ENCODE measurements at places on chromosomes 13 and 19.

- no peak for DNase-seq
These were observed 5.8 kb downstream of the KLF2 start for GRCh38 chr19:16330368-16330801.

GRCh38 chr19:18946918-18947317 lies 5.9 kb upstream of the HOMER3 start:
- no peak for DNase-seq

DNA sequence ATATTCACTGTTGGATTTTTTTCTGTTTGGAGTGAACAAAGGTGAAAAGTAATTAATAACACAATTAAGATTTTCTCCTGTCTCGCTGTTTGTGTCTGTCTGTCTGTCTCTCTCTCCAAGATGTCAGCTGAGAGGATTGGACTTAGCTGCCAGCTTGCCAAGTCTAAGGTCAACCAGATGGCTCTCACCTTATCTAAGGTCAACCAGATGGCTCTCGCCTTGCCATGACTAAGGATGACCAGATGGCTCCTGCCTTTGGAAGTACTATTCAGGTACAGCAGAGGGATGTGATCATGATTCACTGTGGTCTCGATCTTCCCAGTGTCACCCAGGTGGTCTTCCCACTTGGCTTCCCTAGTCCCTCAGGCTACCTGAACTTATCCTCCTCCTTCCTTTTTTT lies 1436.4 kb downstream of the UQCRFS1 start:
- DNase-seq = no peak

DNA sequence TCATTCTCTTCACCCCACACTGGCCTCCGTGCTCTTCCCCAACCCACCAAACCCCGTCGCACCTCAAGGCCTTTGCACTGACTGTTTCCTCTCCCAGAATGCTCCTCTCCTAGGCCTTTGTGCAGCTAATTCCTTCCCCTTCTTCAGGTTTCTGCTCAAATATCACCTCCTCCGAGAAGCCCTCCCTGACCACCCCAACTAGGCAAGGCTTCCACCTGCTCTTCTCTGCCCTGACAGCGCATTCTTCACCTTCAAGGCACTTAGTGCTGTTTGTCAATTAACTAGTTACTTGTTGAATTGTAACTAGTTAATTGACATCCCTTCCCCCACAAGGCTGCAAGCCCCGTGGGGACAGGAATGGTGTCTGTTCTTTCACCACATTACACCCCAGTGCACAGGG lies 7.8 kb upstream of the NCCRP1 start:
- DNase-seq = no peak

- DNase-seq = no peak
These were observed 14.5 kb downstream of the NLRP12 start for GRCh38 chr19:53809518-53810186.

GRCh38 chr19:10096615-10096963 lies 5.9 kb downstream of the ANGPTL6 start:
- DNase-seq = no peak

GRCh38 chr13:27601803-27602202 lies 18.5 kb downstream of the LNX2 start:
- DNase-seq = no peak

- no peak for DNase-seq
These were observed 11.1 kb downstream of the GJA3 start for GRCh38 chr13:20149762-20150161.

- DNase-seq = no peak
These were observed 1935.4 kb upstream of the PCDH20 start for GRCh38 chr13:63351081-63351480.

DNA sequence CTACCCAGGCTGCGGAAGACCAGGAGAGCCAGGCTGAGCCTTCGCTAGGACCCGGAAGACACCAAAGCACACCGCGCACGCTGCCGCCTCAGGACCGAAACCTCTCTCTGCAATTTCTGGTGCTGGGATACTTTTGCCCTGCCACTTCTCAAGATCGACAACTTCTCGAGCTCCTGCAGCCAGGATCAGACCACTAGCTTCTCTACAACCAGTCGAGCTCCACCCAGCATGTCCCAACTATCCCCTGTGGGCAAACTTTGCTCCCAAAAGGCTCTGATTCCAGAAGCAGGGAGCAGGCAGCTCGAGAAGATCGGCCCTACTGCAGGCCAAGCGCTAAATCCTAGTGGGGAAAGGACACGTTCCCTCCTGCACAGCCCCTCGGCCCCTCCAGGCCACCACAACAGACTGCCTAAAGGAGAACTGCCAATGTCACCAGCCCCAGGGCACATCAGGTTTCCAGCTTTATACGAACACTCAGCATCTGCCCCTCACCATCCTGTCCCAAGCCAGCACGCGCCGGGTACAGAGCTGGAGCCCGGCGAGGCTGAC lies 979 bp downstream of the AKAP8 start:
- no peak for DNase-seq

DNA sequence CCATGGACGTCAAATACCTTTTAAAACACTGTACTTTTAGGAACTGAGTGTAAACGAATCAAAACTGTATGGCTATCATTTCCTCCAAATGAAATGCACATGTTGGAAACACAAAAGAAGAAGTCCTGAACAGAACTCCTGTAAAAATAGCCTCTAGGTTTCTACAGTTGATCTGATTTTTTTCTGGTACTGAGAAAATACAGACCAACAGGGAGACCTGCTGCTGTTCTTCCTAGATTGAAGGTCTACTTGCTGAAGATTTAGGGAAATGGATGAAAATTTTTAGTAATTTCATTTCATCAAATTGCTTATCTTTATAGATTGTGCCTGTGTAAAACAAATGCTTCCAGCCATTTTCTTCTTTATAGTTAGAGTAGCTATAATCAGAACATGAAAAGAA lies 520.4 kb downstream of the SLITRK6 start:
- DNase-seq = no peak

GRCh38 chr19:19140476-19140875 lies 2.2 kb upstream of the TMEM161A start:
- DNase-seq = no peak

- DNase-seq = no peak
These were observed 17.7 kb downstream of the NFIX start for GRCh38 chr19:13012690-13013608.

- DNase-seq = no peak
These were observed 637.6 kb upstream of the ARGLU1 start for GRCh38 chr13:107205318-107206104.

DNA sequence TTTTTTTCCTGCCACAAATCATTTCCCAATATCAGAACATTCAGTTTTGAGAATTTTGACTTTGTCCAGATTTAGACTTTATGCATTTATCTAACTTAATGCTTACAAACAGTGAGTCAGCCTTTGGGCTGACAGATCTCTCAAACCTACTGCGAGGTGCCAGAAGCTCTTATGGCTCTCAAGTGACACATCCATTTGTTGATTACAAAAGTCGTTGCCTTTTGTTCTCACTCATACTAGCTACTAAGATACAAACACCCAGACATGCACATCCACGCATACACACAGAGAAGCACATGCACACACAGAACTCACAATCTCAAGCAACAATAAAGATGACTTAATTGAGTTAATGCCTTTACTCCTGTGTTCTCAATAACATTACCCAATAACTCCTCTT lies 1147.5 kb downstream of the DIAPH3 start:
- DNase-seq = no peak

- DNase-seq = no peak
These were observed 474 bp downstream of the ARHGEF18 start for GRCh38 chr19:7349231-7349591.

DNA sequence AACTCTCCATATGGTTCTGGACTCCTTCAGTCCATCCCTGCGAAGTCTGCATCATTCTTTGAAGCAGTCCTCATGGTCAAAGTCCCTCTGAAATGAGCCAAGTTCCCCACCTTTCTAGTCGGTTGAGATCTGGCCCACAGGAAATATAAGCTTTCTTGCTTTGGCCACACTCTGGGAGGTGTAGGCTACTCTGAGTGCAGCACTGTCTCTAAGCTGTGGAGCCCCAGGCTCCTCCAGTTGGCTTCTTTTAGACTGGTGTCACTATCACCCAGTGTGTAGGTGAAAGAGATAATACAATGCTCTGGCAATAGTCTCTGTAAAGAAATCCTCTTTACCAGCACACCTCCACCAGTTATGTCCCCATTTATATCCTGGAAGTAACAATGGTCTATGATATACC lies 486.5 kb upstream of the KLF12 start:
- no peak for DNase-seq

GRCh38 chr13:91247768-91248167 lies 99.7 kb upstream of the MIR17HG start:
- DNase-seq = no peak

- DNase-seq = no peak
These were observed 223.2 kb downstream of the FGF9 start for GRCh38 chr13:21894091-21894490.

DNA sequence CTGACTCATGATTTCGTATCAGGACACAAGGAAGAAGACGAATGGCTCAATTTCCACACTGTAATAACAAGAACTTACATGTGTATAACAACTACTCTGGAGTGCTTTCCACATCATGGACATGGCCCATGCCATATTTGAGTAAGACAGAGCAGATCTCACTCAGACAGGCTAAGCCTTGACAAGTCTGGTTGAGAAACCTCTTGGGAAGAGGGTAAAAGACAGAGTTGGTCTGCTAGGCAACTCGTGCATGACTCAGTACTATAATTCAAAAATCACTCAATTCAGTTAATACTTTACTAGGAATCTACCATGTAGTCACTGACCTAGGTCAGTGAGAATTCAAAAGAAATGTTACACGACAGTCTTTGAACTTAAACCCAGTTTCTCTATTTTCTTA lies 5.7 kb upstream of the THSD1 start:
- DNase-seq = no peak

- DNase-seq = no peak
These were observed 107.4 kb downstream of the KCTD12 start for GRCh38 chr13:76778853-76779252.

DNA sequence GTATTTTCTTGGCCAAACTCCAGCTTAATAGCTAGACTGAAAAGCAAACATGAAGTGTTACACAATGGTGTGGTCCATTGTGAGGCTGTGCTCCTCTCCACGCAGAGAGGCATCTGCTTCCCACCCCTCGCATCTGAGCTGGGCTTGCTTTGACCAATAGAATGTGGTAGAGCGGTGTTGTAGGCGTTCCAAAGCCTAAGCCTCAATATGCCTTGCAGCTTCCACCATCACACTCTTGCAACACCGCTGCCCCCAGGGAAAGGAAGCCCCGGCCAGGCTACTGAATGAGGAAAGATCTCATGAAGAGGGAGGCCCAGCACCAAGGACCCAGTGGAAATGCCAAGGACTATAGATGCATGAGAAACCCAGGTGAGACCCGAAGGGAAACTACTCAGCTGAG lies 9.4 kb downstream of the FLT1 start:
- DNase-seq = peak; percentile 55

DNA sequence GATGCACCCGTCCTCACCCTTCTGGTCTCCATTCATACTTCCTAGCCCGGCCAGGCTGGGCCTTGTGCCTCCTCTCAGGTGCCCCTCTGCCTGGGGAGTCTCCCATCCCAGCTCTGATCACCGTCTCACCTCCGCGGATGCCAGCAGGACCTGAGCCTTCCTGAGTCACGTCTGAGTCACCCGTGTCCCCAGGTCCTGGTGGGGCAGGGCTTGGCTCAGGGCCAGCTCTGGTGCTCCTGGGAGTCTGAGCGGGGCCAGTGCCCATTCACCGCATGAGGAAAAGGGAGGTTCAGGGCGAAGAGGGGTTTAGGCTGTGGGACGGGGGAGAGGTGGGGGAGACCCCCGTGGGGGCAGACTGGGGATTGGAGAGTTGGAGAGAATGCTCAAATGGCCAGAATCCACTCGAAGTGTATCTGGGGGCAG lies 593 bp downstream of the ATP8B3 start:
- DNase-seq = no peak

GRCh38 chr13:85825454-85825853 lies 26.2 kb upstream of the SLITRK6 start:
- no peak for DNase-seq

DNA sequence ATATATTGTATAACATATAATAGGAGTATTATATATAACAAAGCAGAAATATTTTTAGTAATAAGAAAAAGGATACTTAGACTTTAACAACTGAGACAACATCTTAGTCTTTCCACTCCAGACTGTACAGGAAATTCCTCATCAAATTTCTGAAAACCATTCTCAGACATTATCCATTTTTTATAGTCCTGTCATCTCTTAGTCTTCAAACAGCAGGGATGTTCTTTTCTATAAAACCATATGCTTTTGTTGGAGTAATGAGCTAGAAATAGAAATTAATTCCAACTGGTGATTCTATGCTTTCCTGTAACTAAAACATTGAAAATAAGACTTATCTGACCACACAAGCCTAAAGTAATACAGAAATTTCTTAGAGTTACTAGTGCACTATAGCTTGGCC lies 82.2 kb upstream of the CSNK1A1L start:
- no peak for DNase-seq

DNA sequence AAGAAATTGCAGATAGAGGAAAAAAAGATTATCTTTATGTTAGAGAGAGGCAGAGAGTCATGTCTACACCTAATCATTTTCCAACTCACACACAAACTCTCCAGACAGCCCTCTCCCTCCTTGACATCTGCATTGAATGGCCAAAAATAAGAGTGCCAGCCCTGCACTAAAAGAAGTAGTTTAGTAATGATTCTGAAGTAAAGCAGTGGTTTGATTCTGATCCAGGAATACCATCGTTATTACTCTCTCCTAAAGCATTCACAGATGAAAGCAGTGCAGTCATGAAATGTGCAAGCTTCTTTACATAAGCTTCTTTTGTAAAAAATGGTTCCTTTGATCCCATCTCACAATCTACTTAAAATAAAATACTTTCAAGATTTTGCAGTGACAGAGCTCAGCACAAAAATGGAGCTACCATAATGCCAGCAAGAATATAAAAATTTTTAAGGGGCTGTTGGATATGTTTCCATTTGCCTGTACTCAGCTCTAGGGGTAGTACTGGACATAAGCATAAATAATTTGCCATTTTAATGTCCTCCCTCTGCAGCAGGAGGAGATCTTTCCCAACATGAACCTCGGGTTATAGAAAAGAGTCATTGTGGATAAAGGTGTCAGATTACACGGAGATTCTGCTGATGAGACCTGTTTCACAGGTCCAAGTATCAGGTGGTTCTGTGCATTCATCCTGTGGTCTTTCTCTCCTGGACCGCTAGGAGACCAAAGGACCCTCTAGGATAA lies 406.3 kb downstream of the DCT start:
- DNase-seq = no peak

DNA sequence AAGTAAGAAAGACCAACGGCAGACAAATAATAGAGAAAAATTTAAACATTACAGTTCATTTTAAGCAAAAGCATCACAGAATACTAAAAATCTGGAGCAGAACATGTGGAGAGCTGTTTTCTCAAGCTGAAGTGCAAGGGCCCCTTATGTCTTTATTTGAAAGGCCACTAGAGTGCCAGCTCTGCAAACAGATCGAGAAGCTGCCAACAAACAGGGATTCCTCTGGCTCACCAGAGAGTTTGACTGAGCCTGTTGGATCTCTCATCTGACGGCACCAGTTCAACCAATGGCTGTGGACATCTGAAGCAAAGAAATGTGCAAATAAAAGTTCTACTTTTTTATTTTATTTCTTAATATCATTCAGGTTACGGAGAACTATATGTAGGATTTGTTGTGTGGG lies 119.7 kb downstream of the COL4A2 start:
- no peak for DNase-seq
